SW 1271 (cell line): ENCODE measurements at places on chromosomes 13 and 19.

DNA sequence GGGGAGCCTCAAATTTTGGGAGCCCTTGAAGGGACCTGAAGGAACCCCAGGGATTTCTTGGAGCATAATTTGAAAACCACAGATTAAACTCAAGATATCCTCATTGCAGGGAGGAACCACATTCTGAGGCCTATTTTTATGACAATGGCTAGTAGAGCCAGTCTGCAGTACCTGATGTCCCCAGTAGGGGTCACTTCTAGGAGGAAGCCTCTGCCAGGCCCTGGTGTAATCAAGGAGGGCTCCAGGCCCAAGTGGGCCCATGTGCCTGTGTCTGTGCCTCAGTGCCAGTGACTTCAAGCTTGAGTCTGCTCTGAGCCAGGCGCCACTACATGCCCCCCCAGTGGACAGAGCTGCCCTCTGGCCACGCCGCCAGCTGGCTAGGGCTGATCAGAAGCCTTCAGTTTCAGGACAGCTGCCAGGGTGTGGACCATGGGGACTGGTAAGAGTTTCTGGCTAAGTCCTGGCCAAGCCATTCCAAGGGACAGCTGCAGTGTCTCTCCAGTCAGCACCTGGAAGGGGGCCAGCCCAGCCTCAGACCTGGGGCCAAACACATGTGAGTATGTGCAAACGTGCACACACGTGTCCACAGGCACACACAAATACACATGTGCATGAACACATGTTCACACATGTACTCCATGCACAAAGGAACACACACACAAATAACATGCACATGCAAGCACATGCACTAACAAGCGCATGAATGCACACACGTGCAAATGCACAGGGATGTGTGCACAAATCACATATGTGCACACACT lies 20.5 kb upstream of the SLC7A10 start:
- DNase-seq, result no peak

- no peak for DNase-seq
These were observed 344.7 kb downstream of the KLF5 start for GRCh38 chr13:73403355-73404120.

DNA sequence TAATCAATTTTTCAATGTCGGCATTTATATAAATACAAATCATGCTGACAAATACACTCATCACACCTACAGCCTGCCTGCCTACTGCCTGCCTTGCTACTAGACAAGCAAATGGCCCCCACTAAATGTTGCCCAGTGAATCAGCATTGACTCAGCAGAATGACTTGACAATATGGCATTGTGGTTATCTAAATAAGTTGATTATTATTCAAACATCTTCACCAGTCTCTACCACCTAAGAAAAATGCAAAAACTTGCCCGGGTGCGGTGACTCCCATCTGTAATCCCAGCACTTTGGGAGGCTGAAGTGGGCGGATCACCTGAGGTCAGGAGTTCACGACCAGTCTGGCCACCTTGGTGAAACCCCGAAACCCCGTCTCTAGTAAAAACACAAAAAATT lies 296.1 kb downstream of the PCDH9 start:
- DNase-seq, result no peak

DNA sequence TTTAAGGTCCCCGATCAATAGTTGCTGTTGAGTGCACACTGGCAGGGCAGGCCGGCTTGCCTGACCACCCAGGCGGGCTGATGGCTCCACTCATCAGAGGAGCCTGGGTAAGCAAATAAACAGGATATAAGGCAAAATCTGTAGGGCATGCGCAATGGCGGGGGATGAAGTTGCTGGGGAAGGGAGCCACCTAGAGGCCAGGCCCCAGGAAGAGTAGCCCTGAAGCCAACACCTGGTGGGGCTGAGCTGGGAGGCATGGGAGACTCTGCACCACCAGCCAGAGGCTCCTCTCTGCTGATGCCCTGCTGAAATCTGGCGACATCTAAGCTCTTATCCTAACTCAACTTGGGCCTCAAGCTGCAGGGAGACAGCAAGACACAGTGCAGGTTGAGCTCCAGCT lies 324.3 kb downstream of the ZNF536 start:
- no peak for DNase-seq

GRCh38 chr19:30669329-30670010 lies 297.3 kb downstream of the ZNF536 start:
- peak; percentile 16 for DNase-seq

DNA sequence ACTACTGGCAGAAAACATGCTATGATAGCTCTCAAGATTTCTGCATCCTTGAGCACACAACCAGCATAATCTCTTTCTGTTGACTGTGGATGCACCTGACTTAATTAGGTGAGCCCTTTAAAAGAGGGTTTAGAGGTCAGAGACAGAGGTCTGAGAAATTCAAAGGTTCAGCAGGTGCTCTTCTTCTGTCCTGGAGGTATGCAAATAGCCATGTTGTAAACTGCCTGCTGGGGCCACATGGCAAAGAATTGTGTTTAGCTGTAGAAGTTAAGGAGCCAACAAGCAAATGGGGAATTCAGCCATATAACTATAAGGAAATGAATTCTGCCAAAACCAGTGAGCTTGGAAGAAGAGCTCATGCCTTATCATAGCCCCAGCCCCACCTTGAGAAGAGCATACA lies 11.6 kb upstream of the DCLK1 start:
- DNase-seq, result no peak

- no peak for DNase-seq
These were observed 195.0 kb upstream of the ATXN8OS start for GRCh38 chr13:69912630-69913029.
